ENCODE measurements at places on chromosomes 7 and 10.

DNA sequence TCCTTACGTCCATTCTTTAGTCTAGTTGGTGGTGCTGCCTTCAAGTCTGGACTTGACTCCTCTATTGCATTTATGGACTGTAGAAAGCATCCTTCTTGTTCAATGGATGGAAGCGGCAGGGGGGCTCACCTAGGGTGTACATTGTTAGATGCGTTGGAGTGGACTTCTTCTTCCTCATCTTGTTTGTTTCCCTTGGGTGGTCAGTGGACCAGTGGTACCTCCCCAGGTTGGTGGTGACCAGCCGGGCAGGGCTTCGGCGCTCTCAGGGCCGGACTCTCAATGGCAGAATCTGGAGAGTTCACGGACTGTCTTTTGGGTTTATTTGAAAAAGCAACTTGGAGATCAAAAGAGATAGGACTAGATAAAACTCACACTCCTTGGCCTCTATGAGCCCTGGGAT, 6.2 kb upstream of the BTBD16 start:
- no peak for DNase-seq

DNA sequence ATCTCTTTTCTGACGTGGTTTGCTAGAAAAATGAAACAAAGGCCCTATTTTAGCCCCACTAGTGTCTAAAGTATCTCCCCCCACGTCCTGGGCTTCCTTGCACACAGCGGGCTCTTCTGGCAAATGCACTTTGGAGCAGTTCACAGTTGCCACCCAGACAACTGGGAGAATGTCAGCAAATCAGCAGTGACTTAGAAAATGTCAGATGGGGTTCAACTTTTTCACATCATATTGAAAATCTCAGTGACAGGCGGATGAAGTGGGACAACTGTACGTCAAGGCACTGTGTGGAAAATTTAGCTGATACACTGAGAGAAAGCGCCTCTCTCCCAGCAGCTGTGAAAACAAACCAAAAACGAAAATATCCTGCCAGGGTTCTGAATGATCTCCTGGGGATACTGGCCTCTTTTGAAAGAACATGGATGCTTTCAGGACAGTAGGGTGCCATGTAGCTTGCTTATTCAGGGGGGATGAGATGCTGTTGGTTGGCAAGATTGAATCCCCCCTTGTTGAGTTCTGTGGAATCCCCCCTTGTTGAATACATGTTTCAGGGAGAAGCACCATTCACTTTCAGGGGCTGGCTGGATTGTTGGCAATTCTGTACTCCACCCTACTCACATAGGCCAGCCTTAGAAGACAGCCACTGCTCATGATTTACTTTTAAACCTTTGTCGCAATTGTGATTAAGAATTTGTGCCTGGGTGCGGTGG, 372.8 kb upstream of the CELF2 start:
- DNase-seq: no peak

- no peak for DNase-seq
Measured at GRCh38 chr7:88395715-88396114, 89.0 kb upstream of the STEAP4 start.

DNA sequence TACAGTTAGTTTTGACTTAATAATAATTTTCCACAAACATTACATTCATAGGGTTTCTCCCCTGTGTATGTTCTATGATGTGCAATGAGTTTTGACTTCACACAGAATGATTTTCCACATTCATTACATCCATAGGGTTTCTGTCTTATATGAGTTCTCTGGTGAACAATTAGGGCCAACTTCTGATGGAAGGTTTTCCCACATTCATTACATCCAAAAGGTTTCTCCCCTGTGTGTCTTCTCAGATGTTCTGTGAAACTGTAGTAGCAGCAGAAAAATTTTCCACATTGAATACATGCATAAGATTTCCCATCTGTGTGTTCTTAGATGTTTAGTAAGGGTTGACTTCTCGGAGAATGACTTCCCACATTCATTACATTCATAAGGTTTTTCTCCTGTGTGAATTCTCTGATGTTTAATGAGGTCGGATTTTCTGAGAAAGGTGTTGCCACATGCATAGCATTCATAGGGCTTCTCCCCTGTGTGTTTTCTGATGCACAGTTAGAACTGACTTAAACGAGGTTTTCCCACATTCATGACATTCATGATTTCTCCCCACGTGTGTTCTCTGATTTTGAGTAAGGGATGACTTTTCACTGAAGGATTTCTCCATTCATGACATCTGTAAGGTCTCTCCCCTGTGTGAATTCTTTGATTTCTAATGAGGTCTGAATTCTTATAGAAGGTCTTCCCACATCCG, 118.5 kb downstream of the ZNF33B start:
- no peak for DNase-seq

GRCh38 chr7:7696458-7697119, 21.8 kb downstream of the RPA3 start:
- DNase-seq: no peak
